H1 (cell line): ENCODE measurements at places on chromosomes 4 and X.

DNA sequence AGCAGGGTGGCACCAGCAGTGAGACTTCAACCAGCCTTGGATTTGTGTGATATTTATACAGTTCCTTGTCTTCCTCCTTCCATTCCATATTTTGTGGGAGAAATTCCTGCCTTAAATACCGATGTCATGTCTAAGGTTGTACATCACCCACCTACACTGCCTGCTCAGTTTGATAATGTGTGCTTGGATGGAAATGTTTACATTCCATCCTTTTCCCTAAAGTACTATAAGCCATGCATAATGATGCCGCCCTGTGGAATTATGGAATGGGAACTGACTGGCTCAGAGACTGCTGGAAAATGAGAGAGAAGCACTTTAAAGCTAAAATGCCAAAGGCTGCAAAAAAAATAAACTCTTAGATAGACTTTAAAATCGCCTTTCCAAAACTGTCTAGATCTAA lies 11.3 kb upstream of the GLUD2 start:
- DNase-seq = no peak
- H3K27ac ChIP-seq = no peak overlapping the region
- H3K4me1 ChIP-seq = no peaks in the 10 kb centered on the region
- no peaks in the 10 kb centered on the region for H3K36me3 ChIP-seq
- H3K27me3 ChIP-seq = no peaks in the 10 kb centered on the region

GRCh38 chrX:119989905-119990555 lies 46.5 kb upstream of the NKAP start:
- DNase-seq = peak; percentile 44
- no peak overlapping the region for H3K4me3 ChIP-seq
- H3K27ac ChIP-seq = no peak overlapping the region
- H3K4me1 ChIP-seq = no peaks in the 10 kb centered on the region
- H3K36me3 ChIP-seq = no peaks in the 10 kb centered on the region
- peaks cover 54% of the 10 kb centered on the region for H3K27me3 ChIP-seq

DNA sequence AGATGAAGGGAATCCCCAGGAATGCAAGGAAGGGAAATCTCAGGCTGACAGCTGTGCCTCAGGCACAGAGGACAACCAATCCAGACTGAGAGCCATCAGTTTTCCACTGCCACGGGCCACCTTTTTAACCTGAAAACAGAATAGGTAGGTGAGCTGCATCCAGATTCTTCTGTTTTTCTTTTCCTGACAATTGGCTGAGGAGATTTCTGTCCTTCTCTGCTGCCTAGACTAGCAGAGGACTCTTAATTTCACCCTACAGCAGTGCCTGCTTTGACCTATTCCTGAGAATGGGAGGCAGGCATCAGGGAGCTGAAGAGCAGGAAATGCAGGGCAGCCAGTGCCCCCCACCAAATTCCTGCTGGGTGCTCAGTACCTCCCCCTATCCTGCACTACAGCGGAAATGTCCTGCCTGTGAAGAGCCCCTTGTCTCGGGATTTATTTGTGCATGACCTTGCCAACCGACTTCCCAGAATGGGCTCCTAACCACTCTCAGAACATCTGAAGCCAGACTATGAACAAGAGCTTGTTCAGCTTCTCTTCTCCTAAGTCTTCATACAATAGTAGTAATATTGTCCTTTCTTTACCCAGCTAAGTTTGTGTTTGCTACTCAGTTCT lies 65.1 kb downstream of the CASK start:
- peak; percentile 5 for DNase-seq
- no peaks in the 10 kb centered on the region; the same call in 1 of the 2 replicates for H3K4me1 ChIP-seq
- no peaks in the 10 kb centered on the region for H3K27me3 ChIP-seq
- no peaks in the 10 kb centered on the region for H3K36me3 ChIP-seq

DNA sequence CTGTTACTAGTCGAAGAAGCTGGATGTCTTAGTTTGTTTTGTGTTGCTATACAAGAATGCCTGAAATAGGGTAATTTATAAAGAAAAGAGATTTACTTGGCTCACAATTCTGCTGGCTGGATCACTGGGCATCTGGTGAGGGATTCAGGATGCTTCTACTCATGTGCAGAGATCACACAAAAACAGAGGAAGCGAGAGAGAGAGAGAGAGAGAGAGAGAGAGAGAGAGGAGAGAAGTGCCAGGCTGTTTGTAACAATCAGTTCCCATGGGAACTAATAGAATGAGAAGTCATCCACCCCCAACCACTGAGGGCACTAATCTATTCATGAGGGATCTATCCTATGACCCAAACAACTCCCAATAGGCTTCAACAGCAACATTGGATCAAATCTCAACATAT lies 66.2 kb upstream of the FAM9A start:
- no peaks in the 10 kb centered on the region for H3K36me3 ChIP-seq
- no peak overlapping the region for H3K27ac ChIP-seq
- peaks cover 3% of the 10 kb centered on the region; the same call in 1 of the 2 replicates for H3K4me1 ChIP-seq

GRCh38 chr4:114005569-114006442 lies 26.4 kb upstream of the ARSJ start:
- H3K4me1 ChIP-seq = no peaks in the 10 kb centered on the region
- H3K27ac ChIP-seq = no peak overlapping the region
- no peak overlapping the region for H3K4me3 ChIP-seq
- H3K27me3 ChIP-seq = no peaks in the 10 kb centered on the region

DNA sequence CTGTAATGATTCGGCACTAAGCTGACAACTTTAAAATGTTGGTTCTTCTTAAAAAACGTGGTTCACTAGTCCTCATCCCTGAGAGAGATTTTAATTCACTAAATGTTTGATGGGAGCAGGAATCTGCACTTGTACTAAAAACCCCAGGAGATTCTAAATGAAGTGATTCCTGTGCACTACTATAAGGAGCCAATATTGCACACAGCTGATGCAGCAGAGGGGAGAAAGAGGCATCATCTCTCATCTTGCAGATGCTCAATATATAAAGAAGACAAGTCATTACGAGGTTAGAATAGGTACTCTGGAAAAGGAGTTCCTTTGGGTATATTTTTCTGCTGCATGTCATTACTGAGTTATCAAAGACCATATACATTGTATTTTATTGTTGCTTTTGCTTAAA lies 207.6 kb upstream of the RASGEF1B start:
- no peaks in the 10 kb centered on the region for H3K4me1 ChIP-seq
- no peak for DNase-seq
- H3K4me3 ChIP-seq = no peak overlapping the region
- no peaks in the 10 kb centered on the region for H3K27me3 ChIP-seq
- no peak overlapping the region for H3K27ac ChIP-seq
